Endodermal cell (in vitro differentiated cells): ENCODE measurements at places on chromosomes 1 and 21. TPM values are rescaled to one million over a fixed set of nuclear protein-coding genes. Genes with fewer than 3 reads are reported as not detected.

DNA sequence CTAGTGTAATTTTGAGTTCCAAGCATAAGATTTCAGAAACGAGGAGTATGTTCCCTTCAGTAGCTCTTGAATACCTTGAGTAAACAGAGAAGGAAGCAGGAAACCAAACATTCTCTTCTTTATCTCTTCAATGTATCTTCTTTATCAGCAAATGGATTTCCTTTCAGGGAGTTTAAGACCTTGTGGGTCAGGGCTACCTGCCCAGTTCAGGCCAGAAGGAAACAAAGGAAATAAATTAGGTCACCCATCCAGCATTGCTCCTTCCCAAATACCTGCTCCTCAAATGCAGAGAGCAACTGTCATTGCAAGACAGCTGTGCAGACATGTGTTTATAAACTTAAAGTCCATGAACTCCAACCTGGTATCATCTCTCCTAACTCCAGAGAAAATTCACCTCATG is 130.1 kb upstream of the SOD1 start:
- no peak for DNase-seq

DNA sequence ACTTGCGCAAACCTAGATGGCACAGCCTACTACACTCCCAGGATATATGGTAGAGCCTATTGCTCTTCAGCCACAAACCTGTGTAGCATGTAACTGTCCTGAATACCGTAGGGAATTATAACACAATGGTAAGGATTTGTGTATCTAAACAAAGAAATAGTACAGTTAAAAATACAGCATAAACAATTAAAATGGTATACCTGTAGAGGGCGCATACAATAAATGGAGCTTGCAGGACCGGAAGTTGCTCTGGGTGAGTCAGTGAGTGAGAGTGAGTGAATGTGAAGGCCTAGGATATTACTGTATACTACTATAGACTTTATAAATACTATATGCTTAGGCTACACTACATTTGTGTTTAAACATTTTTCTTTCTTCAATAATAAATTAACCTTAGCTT is 99.3 kb downstream of the PLD5 start:
- DNase-seq = no peak

- DNase-seq = no peak
Observed at GRCh38 chr1:171381866-171382210, 67.9 kb downstream of the FMO4 start.

GRCh38 chr1:155834296-155834926 is 22.6 kb downstream of the GON4L start:
- peak; percentile 66 for DNase-seq

- no peak for DNase-seq
Observed at GRCh38 chr1:27148591-27148990, 6.3 kb downstream of the SLC9A1 start.

- no peak for DNase-seq
Observed at GRCh38 chr1:235783148-235783776, 83.4 kb downstream of the LYST start.

DNA sequence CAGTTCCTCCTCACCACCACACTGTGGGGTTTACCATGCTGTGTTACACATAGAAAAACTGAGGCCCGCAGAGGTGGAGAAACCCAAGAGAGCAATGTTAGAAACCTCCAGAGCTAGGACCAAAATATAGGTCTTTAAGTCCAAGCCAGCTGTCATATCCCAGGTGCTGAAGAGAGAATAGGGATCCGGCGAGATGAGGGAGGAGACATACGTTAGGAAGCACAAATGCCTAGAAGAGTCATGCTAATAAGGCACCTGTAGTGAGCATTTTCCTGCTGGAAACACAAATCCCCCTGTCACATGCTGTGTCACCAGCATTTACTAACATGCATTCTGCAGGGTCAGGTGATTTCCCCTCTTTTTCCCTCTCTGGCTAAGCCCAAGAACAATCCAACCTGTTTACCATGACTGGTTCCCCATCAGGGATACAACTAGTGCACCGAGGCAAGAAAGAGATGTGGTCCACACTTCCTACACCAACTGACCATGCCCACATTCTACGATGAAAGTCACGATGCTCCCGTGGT is 168.6 kb upstream of the CAMK1G start:
- no peak for DNase-seq

GRCh38 chr1:175725684-175726083 is 17.7 kb downstream of the TNR start:
- DNase-seq = peak; percentile 84

The OR2L5 gene
- total RNA-seq = not detected in 2 replicates

The LAX1 gene
- total RNA-seq = 0.13 to 0.15 TPM in 2 of 3 replicates, not detected in the other

The CD1C gene
- not detected in 2 replicates for total RNA-seq

The CCDC181 gene
- total RNA-seq = 4.3 to 7.8 TPM (median 7.8 TPM) in 3 replicates
